ENCODE measurements at places on chromosomes 13 and 19.

DNA sequence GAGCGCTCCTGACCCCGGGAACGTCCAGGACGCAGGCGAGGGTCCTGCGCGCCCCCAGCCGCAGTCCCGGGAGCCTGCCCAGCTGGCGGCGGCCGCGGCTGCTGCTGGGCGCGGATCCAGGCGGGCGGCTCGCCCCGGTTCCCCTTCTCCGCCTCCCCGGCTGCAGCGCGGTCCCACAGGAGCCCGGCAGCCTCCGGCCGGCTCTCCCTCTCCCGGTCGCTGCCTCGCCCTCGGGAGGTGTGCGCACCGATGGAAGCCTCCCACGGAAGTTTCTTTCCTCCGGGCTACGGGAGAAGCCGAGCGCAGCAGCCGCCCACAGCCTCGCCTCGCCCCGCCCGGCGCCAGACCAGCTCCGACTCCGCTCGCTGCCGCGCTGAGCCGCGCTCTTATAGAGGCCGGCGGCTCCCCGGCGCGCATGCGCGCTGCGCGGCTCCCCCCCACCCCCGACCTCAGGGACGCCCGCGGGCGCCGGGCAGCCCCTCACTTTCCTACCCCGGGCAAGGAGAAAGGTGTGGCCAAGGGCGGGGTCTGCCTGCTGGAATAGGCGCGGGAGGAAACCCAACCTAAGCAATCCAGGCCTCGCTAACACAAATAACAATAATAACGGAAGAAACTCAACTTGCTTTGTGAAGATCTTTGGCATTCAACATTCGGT lies at the start of gene SHISA2:
TSS of gene SHISA2 (minus strand) at position 360 of the 655 bp plus-strand sequence. CDS start 1,041 bp downstream, outside the sequence.
- peak; percentile 45 for DNase-seq

GRCh38 chr19:738509-739128 lies 12.3 kb upstream of the MISP start:
- no peak for DNase-seq

GRCh38 chr19:493391-494170 lies 2.7 kb upstream of the MADCAM1 start:
- DNase-seq = no peak

GRCh38 chr13:44575741-44576350 lies at the start of gene TSC22D1:
Gene TSC22D1, minus strand, starts transcription at chr13:44576330. Its CDS starts 256 bp downstream, at chr13:44576074.
- peak; percentile 66 for DNase-seq

DNA sequence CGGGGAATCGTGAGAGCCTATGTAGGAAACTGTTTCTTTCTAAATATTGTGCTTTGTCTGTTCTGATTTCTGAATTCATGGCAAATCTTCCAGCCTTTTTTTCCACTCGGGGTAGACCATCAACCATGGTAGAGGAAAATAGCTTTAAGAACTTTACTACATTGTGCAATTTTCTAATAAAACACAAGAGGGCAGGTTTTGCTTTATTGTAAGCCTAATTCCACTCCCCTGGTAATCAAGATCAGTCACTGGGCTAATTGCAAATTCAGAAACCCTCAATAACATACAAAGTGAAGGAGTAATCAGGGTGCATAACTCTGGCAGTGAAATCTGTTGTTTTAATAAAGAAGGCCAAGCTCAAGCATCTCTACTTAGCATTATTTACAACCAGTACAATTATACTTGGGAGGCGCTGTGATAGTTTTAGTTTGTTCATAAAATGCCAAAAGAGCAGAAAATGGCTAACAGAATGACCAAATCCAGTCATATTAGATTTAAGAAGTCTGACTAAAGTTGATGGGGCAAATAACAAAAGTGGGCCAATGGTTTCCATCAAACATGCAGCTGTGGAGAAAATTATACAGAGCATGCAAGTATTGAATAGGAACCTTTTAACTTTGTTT lies 43.8 kb downstream of the DCT start:
- DNase-seq = peak; percentile 51

- DNase-seq = no peak
Observed at GRCh38 chr13:100178309-100178708, 89.4 kb downstream of the PCCA start.

DNA sequence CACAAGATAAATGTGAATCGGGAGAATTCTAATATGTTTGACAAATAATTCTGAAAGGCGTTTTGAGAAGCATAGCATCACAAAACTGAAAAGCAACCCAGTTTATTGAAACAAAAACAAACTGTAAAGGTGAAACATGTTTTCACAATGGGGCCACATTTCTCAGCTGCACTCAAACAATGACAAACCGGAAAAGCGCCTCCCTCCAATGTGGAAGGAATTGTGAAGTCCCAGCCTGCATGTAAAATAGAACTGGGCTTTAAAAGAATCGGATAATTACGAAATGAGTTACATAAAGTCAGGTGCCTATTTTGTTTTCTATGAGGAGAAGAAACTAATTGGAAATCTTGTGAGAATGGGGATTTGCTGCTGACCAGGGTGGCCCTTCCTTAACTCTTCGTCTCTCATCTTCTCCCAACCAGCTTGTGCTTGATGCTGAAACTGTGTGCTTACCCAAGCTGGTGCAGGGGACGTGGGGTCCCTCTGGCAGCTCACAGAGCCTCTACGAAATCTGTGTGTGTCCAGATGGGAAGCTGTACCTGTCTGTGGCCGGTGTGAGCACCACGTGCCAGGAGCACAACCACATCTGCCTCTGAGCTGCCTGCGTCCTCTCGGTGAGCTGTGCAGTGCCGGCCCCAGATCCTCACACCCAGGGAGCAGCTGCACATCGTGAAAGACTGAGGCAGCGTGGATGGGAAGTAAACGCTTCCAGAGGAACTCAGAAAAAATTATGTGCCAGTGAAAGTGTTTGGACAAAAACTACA lies 109.4 kb downstream of the SACS start:
- no peak for DNase-seq

GRCh38 chr19:28882818-28883217 lies 330.1 kb downstream of the UQCRFS1 start:
- no peak for DNase-seq

DNA sequence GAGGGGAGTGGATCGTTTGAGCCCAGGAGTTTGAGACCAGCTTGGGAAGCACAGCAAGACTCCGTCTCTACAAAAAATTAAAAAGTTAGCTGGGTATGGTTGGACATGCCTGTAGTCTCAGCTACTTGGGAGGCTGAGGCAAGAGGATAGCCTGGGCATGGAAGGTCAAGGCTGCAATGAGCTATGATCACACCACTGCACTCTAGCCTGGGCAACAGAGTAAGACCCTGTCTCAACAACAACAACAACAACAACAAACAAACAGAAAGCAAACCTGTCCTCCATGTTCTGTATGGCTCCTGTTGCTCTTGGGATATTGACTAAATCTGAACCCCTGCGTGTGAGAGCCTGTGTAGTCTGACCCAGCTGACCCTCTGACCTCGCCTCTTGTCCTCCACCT lies 14.9 kb downstream of the CEBPA start:
- DNase-seq = no peak

DNA sequence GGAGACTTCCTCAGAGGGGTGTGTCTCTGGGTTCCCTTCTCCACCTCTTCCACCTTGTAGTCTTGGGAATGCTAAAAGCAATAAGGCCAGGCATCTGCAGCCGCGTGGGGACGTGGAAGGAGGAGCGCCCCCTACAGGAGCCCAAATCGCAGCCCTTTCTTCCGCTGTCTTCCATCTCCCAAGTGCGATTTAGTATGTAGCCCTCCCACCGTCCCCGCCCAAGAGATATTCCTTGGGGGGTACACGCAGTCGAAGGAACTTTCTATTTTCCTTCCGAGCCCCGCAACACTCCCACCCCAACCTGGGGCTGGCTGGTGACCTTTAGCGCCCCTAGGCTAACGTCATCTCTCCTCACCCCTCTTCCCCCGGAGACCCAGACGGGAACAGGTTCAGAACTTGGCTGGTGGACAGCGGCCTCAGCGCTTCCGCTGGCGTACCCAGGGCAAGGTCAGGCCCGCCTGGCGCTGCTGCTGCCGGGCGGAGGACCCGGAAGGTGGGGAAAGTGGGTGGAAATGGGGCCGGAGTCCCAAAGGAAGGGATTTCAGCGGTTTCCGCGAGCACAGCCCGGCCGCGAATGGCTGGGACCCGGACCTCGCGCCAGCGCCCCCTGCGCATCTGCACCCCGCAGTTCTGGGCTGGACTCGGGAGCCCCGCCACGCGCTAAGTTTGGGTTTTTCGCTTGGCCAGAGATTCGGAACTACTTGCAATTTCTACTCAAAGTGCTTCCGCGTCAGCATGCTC lies 2.1 kb upstream of the PCDH8 start:
- peak; percentile 55 for DNase-seq

GRCh38 chr19:6753178-6754031 lies 13.8 kb downstream of the SH2D3A start:
- DNase-seq = peak; percentile 77

DNA sequence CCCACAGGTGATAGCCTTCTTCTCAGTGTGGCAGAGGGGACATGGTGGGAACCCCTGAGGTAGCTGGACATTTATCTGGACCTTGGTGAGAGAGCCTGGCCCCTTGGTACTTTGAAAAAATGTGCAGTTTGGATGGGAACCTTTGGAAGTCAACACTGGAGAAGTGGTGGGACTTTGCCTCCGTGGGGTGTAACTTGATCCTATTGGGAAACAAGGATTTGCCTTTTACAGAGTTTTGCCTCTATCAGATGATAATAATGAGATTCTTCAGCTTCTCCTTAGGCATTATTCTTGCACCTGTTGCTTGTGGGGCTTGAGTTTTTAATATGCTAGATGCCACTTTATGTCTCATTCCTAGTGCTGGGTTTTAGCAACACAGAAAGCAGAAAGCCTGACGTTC lies 99.0 kb downstream of the ERCC5 start:
- no peak for DNase-seq

DNA sequence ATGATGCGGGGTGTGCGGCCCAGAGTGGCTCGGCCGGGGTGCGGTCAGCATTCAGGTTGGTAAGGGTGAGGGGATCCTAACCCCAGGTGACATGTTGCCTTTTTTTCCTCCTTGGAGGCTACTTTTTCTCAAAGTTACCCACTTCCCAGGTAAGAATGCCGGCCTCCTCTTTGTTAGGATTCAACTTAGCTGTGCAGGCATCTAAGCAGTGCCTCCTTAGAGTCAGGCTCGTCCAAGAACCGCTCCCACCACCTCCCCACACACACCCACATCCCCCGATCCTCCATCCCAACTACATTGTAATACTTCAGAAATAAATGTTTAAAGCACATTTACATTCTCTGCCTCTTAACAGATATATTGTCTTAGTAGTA lies 733 bp upstream of the ENOX1 start:
- DNase-seq = no peak

GRCh38 chr19:49988433-49988832 lies 27.5 kb upstream of the SIGLEC11 start:
- DNase-seq = peak; percentile 33

- DNase-seq = no peak
Observed at GRCh38 chr19:4361152-4362046, 18.0 kb downstream of the MPND start.

DNA sequence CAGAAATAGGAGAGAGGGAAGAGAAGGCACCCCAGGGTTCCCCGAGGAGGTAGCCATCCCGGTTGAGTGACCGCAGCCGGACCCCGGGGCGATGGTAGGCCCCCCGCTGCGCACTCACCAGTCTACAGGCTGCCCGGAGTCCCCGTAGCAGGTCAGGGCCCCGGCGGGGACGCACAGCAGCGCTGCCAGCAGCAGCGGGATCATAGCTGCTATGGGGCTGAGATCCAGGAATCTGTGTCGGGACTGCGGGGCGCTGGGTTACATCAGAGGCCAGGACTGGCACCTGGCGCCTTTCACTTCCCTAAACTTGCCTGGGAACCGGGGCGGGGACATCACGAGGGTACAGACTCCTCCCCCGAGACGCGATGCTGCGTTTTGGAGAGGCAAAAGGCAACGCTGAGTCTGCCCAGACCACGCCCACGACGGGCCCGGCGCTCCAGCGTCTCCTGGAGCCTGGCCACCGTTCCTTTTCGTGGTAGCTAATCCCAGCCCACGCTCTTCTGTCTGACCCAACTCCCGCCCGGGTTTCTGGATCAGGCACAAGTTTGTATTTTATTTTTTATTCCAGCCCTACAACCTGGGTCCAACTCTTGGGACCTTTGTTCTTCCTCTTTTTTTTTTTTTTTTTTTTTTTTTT lies at the start of gene DNASE2:
TSS of gene DNASE2 (minus strand) at position 278 of the 637 bp plus-strand sequence. CDS start at position 204, 74 bp downstream.
- peak; percentile 92 for DNase-seq

- DNase-seq = no peak
Observed at GRCh38 chr19:30497034-30497433, 124.8 kb downstream of the ZNF536 start.

GRCh38 chr13:22107549-22107948 lies 436.7 kb downstream of the FGF9 start:
- no peak for DNase-seq

- DNase-seq = no peak
Observed at GRCh38 chr19:42202290-42202880, 15.1 kb downstream of the DEDD2 start.

DNA sequence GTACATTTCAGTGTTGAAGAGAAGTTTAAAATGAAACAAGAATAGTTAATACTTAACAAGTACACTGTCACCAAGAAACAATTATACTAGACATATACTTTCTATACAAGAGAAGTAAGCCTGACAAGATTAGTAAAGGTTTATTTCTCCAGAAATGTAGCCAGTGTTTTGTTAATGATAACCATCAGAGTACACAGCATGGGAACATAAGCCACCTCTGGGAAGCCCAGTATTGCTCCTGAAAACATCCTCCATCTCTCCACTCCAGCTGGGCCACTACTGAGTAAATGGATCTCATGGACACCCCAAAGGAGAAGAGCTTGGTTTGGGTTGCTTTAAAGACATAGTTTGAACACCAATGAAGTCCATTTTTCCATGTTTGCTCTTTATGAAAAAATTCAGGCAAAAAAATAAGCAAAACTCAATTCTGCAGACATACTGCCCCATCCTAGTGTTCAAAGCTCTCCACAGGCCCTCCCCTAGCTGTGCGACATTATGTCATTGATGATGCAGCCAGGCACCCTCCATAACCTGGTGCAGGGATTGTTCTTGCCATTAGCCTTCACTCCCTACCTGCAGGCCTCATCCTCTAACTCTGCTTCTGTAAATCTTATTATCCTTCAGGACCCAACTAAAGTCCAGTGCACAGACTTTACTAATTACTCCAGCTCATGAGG lies 61.9 kb downstream of the LHFPL6 start:
- DNase-seq = no peak

- DNase-seq = no peak
Observed at GRCh38 chr13:32282096-32282711, 33.0 kb downstream of the ZAR1L start.

DNA sequence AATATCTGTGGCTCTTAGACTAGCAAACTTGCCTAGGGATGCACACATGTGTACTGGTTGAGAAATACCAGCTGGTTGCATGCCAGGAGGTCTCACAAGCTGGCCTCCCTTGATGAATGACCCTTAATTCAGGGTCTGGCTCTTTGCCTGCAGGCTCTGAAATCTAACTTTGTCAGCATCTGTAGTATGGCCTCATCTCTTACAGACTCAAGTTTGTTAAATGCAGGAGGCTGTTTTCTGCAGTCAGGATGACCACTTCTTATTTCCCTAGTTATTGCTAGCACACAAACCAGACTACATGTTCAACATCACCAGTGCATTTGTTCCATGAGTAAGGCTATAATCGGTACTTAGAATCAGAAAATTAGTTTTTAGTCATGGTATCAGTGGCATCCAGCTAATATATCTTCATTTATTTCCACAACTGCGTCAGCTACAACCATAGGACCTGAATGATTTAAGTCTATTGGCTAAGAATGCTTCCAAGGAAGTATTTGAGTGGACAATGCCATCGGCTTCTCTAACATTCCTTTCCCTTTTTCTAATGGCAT lies 23.3 kb upstream of the POSTN start:
- peak; percentile 67 for DNase-seq

GRCh38 chr13:21670006-21670882 lies 629 bp upstream of the FGF9 start:
- DNase-seq = peak; percentile 46

- peak; percentile 29 for DNase-seq
Observed at GRCh38 chr13:50758796-50759195, 84.7 kb downstream of the DLEU7 start.

- DNase-seq = peak; percentile 62
Observed at GRCh38 chr19:16106121-16106520, 5.6 kb upstream of the RAB8A start.

- DNase-seq = peak; percentile 30
Observed at GRCh38 chr19:3274942-3275582, 50.6 kb downstream of the CELF5 start.
